Ureter (tissue), 1 donor: ENCODE measurements at places on chromosomes 1 and 21. TPM values are rescaled to one million over a fixed set of nuclear protein-coding genes. Genes with fewer than 3 reads are reported as not detected.

OR10Z1 gene
- not detected for total RNA-seq

SLC16A4 gene
- total RNA-seq: 3.3 TPM

LRRC53 gene
- total RNA-seq: not detected

DNA sequence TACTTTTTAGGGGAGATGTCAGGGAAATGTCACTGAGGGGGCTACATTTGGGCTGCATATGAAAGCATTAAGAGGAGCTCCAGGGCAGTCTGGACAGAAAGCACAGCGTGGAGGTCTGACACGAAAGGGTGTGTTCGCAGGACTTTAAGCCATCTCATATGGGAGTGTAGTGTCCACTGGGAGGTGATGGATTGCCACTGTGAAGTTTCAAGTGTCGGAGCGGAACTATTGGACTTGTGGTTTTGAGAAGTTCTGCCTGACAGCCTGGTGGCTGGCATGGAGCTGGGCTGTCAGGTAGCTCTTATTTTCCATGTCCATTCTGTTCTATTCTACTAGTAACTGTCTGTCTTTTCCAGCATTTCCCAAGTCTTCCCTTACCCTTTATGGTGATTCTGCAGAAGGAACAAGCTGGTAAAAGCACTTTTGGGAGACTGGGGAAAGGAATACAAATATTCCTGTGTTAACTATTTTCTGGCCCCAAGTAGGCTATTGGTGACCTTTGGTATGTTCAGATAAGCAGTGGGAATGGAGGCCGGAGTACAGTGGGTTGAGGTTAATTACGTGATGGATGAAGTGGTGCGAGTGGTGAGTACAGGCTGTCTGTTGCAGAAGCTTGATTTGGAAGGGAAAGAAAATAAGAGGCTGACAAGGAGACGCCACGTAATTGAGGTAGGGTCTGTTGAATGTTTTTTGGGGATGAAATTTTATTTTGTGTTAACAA, 19.3 kb downstream of the B3GALT5 start:
- DNase-seq: no peak

DNA sequence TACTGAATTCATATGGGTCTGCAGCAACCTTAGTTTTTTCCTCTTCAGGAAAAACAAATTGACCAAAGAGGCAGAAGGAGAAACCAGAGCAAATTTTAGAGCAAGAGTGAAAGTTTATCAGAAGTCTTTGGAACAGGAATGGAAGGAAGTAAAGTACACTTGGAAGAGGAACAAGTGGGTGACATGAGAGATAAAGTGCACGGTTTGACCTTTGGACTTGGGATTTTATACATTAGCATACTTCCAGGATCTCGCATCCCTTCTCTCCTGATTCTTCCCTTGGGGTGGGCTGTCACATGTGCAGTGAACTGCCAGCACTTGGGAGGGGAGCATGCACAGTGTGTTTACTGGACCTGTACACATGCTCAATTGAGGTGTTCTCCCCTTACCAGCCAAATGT, 754.8 kb upstream of the ADAMTS5 start:
- DNase-seq: no peak

- no peak for DNase-seq
Observed at GRCh38 chr1:177620636-177621190, 349.1 kb downstream of the SEC16B start.
